Activated CD8-positive, alpha-beta memory T cell treated with anti-CD3 and anti-CD28 coated beads for 24 hours (primary cell): ENCODE measurements at places on chromosomes 6 and 20.

- no peak for DNase-seq
These were observed 7.3 kb upstream of the SNTA1 start for GRCh38 chr20:33450867-33451266.

DNA sequence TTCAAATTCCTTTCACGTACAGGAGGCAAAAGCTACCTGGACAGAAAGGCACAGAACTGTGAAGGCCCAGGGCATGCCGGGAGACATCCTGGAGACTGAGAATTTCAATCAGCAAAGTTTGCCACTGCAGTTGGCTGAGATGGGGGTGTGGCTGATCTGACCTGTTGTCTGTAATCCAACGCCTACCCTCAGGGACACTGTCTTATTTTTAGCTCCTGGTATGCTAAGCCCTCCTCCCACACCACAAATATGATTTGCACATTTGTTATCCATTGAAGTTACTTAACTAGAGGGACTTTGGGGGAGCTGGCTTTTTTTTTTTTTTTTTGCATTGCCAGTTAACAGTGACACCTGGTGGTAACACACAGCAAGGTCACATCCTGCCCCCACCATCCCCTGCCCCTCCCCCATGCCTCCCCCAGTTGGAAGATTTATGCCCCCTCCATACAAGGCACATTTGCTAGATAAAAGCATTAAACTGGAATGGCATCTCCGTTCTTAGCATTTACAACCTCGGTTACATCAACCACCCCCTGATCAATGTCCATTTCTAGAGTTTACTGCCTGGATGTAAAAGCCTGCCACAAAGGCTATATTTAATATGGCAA lies 40.4 kb downstream of the TTI1 start:
- DNase-seq = no peak

GRCh38 chr6:119890470-119890869 lies 540.9 kb upstream of the MAN1A1 start:
- DNase-seq = no peak

GRCh38 chr6:167058261-167058660 lies 59.1 kb downstream of the CEP43 start:
- DNase-seq = no peak

DNA sequence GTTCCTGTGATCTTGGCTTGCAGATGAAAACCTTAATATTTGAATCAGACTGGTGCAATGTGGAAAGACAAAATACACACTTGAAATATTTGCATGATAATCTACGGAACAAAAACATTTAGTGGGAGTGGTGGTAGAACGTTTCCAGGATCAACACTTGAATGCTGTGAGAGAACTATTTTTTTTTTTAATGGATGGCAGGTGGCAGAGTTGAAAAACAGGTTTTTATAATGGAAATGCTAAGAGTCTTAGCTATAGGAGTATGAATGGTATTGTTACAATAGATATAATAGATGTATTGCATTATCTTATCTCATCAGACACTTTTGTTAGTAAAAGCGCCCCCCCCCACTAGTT lies 49.2 kb downstream of the CDKAL1 start:
- DNase-seq = no peak
